ENCODE measurements at places on chromosomes 7 and 10. TPM values are rescaled to one million over a fixed set of nuclear protein-coding genes. Genes with fewer than 3 reads are reported as not detected.

- DNase-seq = no peak
Observed at GRCh38 chr7:10703981-10704380, 269.7 kb upstream of the PHF14 start.

GRCh38 chr7:96319439-96319838 lies 2.5 kb downstream of the SLC25A13 start:
- DNase-seq = no peak

DNA sequence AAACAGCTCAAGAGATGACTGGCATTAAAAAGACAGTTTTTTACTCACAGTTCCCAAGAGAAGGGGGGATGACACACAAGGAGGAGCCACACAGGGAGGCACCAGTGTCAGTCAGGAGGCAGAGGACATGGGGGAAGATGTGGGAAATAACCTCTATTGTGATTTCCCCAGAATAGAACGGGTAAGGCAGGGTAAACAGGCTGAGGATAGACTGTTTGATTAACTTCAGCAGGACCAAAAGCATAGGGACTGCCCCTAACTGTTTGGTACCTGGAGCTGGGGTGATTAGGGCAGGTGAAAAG lies 60.7 kb downstream of the RAPGEF5 start:
- no peak for DNase-seq

DNA sequence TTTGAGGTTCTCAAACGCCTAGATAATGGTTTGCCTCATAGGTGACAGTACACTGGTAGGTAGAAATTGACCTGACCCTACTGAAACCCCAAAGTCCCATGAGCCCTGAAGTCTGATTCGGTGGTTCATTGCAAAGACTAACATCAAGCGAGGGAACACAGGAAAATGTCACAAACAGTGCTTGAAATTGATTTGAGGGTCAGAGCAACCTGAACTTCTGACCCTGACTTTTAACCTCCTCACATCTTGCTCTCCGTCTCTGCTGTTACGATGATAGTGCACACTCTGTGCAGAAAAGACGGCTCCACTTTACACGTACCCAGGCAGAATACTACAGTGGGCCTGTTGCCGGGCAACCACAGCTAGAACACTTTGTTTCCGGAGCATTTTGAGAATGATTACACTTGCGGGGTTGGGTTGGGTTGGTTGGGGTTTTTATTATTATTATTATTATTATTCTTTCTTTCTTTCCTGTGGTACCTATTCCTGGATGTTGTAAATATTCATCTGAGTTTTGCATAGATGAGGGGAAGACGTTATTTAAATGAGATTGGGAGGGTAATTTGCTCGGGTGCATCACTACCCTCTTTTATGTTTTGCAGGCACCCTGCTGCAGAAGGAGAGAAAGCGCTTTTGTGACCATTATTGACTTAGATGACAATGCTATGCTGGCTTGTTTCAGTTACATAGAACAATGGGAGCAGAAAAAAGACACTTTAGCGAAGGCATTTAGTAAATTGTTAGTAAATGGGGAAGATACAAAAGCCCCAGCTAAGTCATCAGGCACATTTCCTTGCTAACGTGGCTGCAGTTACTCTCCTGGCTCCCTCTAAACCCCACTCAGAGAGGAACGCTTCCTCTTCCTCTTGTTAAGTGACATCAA lies 438.1 kb upstream of the NRP1 start:
- DNase-seq = peak; percentile 21

DNA sequence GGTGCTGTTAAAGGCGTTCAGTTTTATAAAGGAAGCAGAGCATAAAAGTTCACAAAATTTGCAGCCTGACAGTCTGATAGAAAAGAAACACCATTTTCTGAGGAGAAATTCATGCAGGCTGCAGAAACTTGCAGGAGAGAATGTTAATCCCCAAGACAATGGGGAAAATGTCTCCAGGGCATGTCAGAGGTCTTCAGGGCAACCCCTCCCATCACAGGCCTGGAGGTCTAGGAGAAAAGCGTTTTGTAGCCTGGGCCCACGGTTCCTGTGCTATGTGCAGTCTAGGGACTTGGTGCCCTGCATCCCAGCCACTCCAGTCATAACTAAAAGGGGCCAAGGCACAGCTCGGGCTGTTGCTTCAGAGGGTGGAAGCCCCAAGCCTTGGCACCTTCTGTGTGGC lies 68.4 kb upstream of the GJD4 start:
- DNase-seq = no peak

GRCh38 chr7:28855538-28856217 lies 102.5 kb downstream of the TRIL start:
- DNase-seq = no peak

DNA sequence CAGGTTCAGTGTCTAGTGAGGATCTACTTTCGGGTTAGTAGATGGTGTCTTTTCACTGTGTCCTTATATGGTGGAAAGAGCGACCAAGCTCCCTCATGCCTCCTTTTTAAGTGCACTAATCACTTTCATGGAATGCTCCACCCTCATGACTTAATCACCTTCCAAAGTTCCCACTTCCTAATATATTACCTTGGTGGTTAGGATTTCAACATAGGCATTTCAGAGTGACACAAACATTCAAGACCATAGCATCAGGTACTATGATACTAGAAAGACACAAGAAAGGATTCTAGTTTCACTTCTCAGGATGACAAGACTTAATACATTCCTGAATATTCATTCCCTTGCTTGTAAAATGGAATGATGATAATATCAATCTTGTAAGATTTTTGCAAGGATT lies 119.1 kb upstream of the FAM3C start:
- no peak for DNase-seq

- no peak for DNase-seq
Observed at GRCh38 chr10:9913876-9914514, 1103.7 kb upstream of the CELF2 start.

GRCh38 chr10:112447620-112447928 lies 559 bp downstream of the VTI1A start:
- DNase-seq = no peak

DNA sequence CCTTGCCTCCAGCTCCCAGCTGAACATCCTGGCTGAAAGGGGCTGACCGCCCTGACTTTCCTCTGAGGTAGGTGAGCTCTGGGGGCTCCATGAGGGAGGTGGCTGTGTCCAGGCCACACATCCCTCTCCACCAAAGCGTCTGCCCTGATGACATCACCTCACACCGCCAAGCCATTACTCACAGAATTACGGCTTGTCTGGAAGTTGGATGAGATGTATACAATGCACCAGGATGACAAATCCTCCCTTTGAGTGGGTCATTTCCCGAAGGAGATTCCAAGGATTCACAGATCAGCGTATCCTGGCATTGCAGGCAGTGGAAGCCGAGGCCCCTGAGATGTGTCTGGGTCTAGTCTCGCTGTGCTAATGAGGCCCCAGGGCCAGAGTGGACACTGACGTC lies 15.1 kb upstream of the RET start:
- no peak for DNase-seq

- no peak for DNase-seq
Observed at GRCh38 chr10:57654856-57655255, 612.8 kb downstream of the IPMK start.

CCDC3 gene
- total RNA-seq = 13.8 TPM

DNA sequence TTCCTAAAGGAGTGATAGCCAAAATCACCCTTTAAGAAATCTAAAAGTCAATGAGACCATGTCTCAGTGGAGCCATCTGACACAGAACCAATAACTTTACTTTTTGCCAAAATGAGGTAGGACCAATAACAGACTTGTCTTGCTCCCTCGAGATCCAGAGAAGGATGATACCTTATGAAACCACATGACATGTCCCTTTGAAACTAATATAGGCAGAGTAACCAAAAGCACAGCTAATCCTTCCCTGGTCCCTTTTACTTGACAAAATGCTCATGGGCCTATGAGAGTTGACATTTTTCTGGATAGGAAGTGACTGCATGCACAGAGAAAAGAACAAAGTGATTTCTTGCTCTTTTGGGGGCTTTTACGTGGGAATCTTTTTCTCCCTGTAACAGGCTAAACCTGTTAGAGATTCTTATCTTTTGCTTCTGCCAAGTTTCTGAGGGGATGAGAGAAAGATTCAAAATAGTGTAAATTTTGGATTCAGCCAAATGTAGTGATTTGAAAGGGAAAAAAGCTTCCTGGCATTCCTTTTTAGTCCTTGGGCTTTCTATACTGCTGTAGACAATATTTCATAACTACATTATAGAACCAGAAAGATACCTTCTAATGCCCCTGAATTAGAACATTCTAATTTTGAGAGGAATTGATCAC lies 87.6 kb downstream of the ARMH3 start:
- no peak for DNase-seq

- DNase-seq = no peak
Observed at GRCh38 chr7:150897502-150898474, 45.5 kb downstream of the AOC1 start.

OR6B1 gene
- total RNA-seq = not detected

DNA sequence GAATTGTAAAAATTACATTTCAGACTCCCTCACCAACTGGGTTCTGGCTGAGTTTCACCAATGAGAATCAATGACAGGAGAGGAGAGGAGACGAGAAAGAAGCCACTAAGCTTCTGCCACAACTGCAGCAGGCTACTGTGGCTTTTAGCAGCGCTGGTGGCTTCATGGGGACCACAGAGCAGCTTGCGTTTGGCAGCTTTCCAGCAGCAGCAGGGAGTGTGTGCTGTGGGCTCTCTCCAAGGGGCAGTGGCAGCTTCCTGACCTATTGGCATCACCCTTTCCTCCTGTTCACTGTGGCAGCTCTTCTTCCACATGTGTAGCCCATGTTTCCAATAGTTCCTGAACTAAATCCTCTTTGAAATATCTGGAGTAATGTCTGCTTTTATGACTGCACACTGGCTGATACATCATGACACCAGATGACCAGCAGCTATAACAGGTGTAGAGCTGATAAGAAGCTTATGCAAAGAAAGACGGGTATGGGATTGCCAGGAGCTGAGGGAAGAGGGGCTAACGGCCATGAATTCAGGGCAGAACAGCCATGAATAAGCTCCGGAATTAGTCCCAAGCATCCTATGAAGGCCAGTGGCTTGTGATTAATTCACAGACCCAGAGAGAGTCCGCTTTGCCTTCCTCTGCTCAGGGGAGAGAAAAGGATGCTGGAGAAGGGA lies 46.8 kb downstream of the KCNH2 start:
- DNase-seq = no peak

DNA sequence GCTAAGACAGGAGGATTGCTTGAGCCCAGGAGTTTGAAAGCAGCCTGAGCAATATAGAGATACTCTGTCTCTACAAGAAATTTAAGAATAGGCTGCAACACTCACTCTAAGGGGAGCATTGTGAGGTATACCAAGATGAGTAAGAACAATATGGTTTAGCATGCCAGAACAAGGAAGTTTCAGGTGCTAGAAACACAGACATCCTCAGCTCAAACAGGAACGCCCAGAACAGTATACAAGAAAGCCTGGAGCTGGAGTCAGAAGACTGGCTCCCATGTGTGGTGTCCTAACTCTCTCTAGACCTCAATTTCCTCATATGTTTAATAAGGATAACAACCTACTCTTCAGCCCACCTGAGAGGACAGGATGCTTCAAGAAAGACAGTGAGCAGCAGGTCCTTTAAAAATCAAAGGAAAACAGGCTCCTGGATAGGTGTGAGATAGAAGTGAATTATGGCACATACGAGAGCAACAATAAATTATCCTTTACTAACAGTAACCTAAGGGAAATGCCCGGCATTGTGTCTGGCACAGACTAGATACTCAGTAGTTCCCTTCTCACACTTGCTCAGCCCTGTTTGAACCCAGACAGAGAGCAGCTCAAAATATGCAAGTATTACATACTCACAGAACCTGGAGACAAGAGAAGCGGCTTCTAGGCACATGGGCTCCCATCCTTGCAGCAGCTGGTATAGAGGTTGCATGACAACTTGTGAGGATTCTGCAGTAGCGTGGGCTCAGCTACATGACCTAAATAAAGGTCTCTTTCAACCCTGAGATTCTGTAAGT lies 45.4 kb downstream of the KAT6B start:
- no peak for DNase-seq

- DNase-seq = no peak
Observed at GRCh38 chr10:51744235-51745000, 45.0 kb upstream of the CSTF2T start.

DNA sequence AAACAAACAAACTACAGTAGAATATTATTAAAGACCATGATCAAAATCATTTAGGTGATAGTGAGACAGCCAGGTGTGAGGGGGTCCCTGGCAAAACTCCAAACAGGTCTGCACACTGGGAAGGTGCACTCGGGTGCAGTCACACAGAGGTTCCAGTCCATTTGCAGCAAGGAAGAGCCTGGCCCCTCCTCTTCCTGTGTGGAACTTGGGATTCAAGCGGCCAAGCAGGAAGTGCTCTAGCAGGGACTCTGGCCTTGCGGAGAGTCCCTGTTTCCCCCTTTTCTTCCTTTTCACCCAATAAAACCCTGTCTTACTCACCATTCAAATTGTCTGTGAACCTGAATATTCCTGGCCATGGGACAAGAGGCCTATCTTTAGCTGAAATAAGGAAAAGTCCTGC lies 181.8 kb downstream of the LRRTM3 start:
- DNase-seq = no peak

DNA sequence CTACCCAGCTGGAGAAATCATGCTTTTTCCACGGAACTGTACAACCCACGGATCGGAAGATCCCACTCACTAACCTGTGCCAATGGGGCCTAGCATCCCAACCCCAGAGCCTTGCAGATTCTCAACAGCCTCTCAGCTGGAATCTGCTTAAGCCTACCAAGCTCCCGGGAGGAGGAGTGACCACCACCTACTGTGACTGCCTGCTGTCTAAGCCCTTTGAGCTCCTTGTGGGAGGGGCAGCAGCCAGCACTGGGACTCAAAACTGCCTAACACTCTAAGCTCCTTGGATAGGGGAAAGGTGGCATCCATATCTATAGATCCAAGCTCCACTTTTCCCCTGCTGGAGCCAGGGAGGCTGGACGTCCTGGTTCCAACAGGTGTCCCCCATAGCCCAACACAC lies 254.4 kb upstream of the CNTNAP2 start:
- no peak for DNase-seq

GRCh38 chr10:29415876-29416275 lies 127.0 kb downstream of the LYZL1 start:
- DNase-seq = no peak

GRCh38 chr7:120941856-120942255 lies 8.7 kb upstream of the ING3 start:
- DNase-seq = no peak

GRCh38 chr10:56782503-56782902 lies 421.4 kb upstream of the ZWINT start:
- no peak for DNase-seq

PHTF2 gene
- 15.1 TPM for total RNA-seq

DNA sequence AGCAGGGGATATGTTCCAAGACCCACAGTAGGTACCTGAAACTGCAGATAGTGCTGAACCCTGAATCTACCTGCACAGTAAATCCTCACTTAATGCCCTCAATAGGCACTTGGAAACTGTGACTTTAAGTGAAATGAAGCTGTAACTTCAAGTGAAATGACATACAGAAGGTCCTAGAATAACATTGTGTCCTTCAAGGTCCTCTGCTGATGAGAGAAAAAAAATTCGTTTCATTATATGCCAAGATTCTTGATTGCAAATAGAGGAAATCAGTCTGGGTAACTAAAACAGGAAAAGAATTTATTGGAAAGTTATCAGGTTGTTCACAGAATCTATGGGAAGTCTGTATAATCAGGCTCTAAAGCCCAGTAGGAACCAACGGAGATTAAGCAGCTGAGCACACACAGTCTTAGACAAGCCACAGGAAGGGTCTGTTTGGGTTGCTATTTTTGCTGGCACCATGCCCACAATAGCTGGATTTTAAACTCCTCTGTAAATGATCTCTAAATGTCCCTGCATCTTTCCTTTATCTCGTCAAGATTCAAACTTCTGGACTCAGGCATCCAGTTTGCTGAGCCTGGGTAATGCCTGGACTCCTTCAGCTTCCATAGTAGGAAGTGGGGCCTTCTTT lies 57.5 kb downstream of the EXOC4 start:
- no peak for DNase-seq

AQP1 gene
- not detected for total RNA-seq

- DNase-seq = no peak
Observed at GRCh38 chr7:80434047-80434446, 77.8 kb downstream of the GNAT3 start.
